ENCODE measurements at places on chromosomes 4 and X. TPM values are rescaled to one million over a fixed set of nuclear protein-coding genes. Genes with fewer than 3 reads are reported as not detected.

The GPM6B gene
- 18.0 TPM for total RNA-seq

The SOD3 gene
- total RNA-seq = 101 TPM

- H3K4me3 ChIP-seq = no peak overlapping the region
- no peak for DNase-seq
- H3K36me3 ChIP-seq = no peaks in the 10 kb centered on the region
- H3K27me3 ChIP-seq = no peaks in the 10 kb centered on the region
- no peak overlapping the region for H3K27ac ChIP-seq
- no peaks in the 10 kb centered on the region for H3K4me1 ChIP-seq
These were observed 33.9 kb downstream of the PDK3 start for GRCh38 chrX:24498975-24499374.

DNA sequence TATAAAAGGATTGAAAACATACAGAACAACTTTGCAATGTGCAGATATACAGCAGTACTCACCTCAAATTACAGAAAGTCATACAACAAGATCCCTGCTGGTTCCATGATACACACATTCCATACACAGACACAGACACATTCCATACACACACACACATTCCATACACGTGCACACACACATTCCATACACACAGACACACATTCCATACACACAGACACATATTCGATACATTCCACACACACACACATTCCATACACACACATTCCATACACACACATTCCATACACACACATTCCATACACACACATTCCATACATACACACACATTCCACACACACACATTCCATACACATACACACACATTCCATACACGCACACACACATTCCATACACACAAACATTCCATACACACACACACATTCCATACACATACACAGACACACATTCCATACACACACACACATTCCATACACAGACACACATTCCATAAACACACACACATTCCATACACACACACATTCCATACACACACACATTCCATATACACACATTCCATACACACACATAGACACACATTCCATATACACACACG, 13.7 kb downstream of the LINC00632 start:
- no peaks in the 10 kb centered on the region for H3K27me3 ChIP-seq
- no peak overlapping the region for H3K27ac ChIP-seq
- H3K36me3 ChIP-seq = no peaks in the 10 kb centered on the region

GRCh38 chrX:41923211-41923977, at the start of gene CASK:
Gene CASK (minus strand): TSS chrX:41923554. CDS start chrX:41922988, 566 bp downstream.
- H3K27ac ChIP-seq = peak within 1 kb of the TSS; percentile 91
- peaks cover 9% of the 10 kb centered on the region for H3K4me1 ChIP-seq
- H3K27me3 ChIP-seq = peaks cover 21% of the 10 kb centered on the region
